COLO829 (cell line): ENCODE measurements at places on chromosomes 4 and X.

- no peak for DNase-seq
Measured at GRCh38 chrX:47222751-47223350, 4.4 kb downstream of the CDK16 start.

DNA sequence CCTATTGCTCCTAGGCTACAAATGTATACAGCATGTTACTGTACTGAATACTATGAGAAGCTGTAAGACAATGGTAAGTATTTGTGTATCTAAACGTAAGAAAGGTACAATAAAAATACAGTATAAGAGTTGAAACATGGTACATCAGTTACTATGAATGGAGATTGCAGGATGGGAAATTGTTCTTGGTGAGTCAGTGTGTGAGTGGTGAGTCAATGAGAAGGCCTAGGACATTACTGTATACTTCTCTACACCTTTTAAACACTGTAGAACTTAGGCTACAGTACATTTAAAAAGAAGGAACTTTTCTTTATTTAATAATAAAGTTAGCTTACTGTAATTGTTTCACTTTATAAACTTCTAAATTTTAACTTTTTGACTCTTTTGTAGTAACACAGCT is 2603.2 kb downstream of the PCDH7 start:
- no peak for DNase-seq

DNA sequence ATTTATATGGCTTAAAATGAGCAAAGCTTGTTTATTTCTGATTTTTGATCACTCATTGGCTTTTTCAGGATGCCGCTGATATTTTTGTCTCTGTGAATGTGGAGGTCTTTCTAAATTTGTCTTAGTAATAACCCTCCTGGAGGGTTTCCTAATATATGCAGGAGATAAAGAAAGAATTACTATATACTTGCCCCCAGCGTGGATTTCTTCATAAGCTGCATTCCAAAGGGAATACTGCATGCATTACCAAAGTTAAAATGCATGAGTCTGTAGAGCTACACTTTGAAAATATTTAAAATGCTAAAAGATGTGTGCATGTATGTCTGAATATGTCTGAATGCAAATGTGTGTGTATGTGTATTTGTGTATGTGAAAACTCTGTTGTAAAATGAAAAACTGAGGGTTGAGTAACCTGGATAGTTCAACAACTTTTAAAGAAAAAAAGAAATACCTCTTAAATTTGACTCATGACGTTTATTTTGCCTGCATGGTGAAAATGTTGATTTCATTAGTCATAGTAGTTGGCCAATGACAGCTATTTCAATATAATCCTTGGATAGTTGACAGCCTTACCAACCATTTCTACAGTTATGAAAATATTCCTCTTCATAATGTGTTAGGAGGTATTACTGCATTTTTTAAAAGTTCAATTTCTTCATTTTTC is 113.2 kb upstream of the ZNF827 start:
- no peak for DNase-seq

DNA sequence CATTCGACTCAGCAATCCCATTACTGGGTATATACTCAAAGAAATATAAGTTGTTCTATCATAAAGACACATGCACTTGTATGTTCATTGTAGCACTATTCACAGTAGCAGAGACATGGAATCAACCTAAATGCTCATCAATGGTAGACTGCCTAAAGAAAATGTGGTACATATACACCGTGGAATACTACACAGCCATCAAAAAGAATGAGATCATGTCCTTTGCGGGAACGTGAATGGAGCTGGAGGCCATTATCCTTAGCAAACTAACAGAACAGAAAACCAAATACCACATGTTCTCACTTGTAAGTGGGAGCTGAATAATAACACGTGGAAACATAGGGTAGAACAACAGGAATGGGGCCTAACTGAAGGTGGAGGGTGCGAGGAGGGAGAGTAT is 44.9 kb downstream of the TMEM131L start:
- no peak for DNase-seq

GRCh38 chrX:119235051-119235511 is 1.0 kb upstream of the PGRMC1 start:
- no peak for DNase-seq

- DNase-seq = no peak
Measured at GRCh38 chrX:75483933-75484332, 38.9 kb downstream of the ZDHHC15 start.
